ENCODE measurements at places on chromosomes 16 and 17.

GRCh38 chr16:74666010-74666421 lies 661 bp downstream of the RFWD3 start:
- no peak for DNase-seq

GRCh38 chr17:61647047-61647446 lies 56.0 kb upstream of the NACA2 start:
- no peak for DNase-seq

GRCh38 chr16:23384878-23385277 lies 68.1 kb downstream of the COG7 start:
- no peak for DNase-seq

DNA sequence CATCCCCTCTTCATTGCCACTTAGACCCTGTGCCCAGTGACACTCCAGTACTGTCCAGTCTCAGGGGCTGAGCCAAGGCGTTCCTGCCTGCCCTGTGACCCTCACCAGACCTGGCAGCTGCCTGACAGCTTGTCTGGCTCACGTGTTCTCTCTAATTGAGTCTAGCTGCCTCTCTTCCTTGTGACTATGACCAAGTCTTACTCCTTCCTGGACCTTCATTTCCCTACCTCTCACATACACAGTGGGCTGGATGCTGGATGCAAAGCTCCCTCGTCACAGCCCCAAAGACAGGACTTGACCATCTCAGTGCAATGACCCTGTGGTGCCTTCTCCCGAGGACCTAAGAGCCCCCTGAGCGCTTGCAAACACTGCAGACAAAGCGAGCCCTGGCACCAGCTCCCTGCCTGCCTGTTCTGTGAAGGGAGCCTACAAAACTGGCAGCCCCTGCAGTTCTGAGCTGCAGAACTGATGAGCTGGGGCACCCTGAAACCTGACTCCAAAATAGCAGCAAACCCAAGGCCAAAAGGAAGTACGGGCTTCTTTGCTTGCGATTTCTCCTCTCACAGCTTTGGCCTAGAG lies 1.7 kb downstream of the DEXI start:
- DNase-seq, result no peak

DNA sequence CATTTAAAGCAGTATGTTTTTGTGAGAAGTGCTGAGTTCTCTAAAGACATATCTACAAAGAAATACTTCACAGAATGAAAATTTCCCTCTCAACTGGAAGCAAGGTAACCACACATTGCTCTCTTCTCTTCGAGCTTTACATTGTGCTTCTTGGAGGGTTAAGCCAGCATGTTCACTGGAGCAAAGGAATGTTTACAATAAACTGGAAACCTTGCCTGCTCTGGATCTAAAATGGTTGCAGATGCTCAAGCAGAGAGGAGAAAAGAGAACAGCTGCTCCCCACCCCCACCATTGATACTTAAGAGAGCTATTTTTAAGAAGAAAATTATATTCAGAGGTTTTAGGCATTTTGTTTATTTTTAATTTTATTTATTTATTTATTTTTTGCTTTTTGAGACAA lies 213.1 kb downstream of the CEP112 start:
- DNase-seq, result no peak

- DNase-seq, result no peak
These were observed 607 bp downstream of the KATNIP start for GRCh38 chr16:27550582-27550920.

DNA sequence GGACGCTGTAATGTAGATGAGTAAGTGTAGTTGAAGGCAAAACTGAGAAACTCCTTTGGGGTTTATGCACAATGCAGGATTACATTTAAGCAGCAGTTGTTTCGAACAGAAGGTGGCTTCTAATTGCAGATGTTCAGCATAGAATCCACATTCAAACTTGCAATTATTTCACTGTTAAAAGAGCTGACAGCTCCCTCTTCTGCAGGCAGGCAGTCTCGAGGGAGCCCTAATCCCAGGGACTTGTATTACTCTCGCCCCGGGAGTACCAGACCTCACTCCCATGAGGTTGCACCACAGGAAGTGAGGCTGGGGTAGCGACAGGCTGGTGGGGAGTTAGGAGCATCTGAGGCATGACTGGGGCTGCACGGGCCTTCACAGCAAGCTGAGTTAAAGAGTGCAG lies 484.3 kb upstream of the EEF2KMT start:
- no peak for DNase-seq

DNA sequence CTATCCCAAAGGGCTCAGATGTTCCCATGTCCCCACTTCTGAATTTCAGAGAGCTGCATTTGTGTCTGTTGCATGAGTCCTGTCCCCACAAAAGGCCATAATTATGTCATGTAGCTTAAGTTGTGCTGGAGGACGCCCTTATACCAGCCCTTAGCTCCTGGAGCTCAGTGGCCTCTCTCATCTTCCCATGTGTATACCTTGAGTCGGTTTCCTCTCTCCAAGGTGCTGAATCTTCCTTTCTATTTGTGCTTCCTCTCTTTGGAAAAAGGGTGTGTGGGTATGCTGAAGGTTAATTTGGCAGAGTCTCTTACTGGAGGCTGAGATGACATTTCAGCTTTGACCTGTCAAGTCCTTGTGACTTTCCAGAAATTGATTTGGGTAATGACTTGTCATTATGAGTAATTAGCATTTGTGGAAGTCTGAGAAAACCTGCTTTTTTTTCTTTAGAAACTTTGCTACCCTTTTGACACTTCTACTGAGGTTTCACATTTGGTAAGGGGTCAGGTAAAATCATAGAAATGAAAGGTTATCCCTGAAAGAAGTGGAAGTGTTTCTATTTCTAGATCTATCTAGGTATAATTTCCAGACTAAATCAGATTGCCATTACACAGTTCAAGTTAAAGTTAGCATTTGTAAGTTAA lies 185.4 kb downstream of the ABCC12 start:
- DNase-seq, result peak; percentile 13

- no peak for DNase-seq
These were observed 43.2 kb downstream of the SREBF1 start for GRCh38 chr17:17793378-17794214.

DNA sequence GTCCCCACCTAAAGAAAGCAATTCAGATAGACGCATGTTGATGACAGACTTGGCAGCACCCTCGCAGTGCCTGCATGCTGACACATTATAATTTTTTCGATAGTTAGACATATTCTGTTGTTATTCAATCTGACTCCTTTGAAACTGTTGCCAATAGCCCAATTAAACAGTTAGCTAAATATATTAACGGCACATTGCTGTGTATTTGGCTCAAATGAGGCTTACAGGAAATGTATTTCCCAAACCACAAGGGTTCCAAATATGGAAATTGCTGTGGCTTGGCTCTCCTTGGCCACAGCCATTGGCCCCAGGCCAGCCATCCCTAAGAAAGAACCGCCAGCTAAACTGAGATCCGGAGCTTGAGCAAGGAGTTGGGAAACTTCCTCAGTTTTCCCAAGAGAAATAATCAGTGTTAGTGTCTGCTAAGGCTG lies 31.1 kb downstream of the C16orf82 start:
- DNase-seq, result no peak

DNA sequence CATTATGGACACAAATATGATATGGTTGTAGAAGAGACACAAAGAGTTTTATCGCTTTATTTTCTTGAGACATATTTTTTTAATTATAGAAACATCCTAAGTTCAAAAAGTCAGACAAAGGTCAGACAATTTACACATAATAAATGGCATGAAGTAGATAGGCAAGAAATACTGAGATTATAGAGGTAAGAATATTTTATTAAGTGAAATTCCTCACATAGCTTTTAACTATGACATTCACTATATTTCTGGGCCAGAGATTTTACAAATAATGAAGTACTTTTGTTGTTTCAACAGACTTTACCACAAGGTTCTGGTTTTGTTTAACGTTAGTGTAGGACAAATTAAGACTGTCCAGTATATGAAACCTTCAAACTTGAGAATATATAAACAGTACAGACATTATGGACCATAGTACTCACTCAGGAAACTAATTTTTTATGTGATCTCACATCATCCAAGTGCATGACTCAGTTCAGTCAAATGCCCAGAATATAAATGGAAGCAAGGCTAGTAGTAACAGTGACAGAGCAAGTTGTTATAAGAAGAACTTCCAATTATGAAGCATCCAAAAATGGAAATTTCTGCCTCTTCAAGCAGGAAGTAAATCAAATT lies 394.8 kb downstream of the KCNJ2 start:
- DNase-seq, result peak; percentile 29

GRCh38 chr16:72743011-72743761 lies 304.7 kb downstream of the ZFHX3 start:
- DNase-seq, result no peak

DNA sequence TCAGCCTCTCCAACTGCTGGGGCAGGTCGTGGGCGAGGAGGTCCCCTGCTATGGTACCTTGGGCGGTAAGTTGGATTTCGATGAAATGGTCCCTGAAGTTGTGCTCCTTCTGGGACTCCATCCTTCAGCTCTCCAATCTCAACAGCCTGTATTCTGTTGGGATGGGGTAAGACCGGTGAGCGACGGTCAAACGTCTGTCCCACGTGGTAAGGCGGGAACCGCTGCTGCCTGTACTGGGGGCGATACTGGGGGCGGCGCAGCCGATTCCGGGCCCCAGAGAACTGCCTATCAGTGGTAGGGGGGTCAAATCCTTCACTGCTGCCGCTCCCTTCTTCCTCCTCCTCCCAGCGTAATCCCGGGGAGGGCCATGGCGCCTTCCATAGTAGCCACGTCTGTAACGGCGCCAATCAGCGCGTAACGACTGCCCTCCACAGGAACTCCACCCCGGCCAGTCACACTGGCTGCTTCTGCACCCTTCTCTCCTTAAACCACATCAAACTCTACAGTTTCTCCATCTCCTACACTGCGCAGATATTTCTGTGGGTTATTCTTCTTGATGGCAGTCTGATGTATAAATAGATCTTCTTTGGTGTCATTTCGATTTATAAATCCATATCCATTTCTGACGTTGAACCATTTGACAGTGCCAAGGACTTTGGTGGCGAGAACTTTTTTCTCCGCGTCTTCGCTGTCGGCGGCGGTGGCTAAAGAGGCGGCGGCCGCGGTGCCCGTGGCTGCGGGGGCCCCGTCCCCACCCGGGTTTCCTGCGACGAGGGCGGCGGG lies 41.1 kb downstream of the AHSP start:
- no peak for DNase-seq

DNA sequence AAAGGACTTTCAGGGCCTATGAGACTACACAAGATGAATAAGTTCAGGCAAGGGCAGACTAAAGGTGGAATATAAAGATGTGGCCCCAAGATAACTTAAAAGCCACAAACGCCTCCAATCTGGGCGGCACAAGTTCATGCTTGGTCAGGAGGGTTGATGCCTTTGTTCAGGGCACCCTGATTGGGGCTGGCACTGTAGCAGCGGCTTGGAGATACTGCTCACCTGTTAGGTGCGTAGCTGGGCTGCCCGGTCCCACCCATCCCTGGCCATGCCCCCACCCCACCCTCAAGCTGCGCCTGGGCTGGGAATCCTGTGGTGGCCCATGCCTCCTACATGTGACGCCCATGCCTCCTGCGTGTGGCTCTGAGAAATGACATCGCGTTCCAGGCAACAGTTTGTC lies 12.5 kb upstream of the SLC13A2 start:
- no peak for DNase-seq

DNA sequence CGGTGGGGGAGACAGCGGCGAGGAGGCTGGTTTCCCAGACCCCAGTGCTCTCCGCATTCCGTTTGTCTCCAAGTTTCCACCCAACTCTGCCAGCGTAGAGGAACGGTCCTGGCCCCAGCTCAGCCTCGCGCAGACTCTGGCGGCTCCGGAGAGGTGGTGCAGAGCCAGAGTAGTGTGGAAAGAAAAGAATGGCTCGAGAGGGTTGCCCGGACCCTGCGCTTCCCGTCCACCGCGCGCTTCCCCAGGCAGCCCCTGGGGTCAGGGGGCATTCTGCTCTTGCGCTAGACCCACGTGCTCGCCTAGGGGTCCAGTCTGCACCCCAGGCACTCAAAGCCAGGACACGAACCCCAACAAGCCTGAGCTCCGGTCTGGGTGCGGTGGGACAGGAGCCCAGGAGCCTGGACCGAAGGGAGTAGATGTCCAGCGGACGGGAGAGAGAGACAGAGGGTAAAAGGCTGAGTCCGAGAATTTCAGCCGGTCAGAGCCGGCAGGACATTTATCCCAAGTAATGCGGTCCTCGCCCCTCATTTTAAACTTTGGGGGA lies 3.8 kb downstream of the PMP22 start:
- DNase-seq, result no peak

DNA sequence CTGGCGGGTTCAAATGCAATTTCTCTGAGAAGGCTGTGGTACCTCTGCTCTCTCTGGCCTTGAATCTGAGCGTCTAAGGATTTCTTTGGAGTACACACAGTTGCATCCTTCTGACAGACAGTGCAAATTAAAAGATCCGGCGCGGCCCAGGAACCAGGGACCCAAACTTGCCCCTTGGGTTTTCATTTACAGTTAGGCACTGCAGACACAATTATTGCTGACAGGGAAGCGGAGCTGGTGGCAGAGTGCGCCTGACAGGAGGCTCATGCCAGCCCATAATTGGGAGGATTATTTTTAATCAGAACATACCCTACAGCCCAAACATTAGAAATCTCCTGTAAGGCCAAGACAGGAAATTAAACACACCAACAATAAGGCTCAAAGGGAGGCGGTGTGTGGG lies 1023.4 kb upstream of the RBFOX1 start:
- DNase-seq, result no peak

GRCh38 chr17:27550291-27550930 lies 80.6 kb upstream of the LGALS9 start:
- DNase-seq, result no peak

- no peak for DNase-seq
These were observed 76.9 kb upstream of the PSMD7 start for GRCh38 chr16:74219706-74220105.

GRCh38 chr17:72270273-72270924 lies 149.6 kb downstream of the SOX9 start:
- no peak for DNase-seq

DNA sequence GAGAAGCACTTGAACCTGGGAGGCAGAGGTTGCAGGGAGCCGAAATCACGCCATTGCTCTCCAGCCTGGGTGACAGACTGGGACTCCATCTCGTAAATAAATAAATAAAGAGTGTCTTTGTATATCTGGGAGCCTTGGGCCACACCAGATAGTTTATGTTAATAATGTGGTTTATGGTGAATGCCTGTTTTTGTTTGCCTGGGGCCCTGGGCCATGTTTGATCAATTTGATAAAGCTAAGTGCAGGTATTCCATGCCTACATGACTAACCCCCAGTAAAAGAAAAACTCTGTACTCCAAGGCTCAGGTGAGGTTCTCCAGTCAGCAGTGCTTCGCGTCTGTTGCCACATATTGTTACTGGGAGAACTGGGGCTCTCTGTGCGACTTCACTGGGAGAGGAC lies 15.1 kb downstream of the SCIMP start:
- DNase-seq, result no peak

DNA sequence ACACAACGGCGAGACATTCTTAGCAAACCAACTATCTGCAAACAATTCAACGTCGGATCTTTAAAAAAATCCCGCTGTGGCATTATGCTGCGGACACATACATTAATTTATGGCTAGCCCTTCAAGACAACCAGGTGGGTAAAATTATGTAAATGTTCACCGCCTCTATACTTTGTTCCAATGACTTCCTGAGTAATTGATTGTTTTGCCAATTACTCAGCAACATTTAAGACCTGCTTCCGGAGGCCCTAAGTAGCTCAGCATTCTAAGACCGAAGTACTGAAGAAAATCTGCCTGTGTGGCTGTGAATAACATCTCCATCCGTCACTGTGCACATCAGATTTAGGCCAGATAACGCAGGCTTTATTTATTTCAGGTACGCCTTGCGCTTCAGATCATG lies 23.3 kb downstream of the QPRT start:
- no peak for DNase-seq

- no peak for DNase-seq
These were observed 43.5 kb downstream of the CYB561 start for GRCh38 chr17:63402431-63403212.

- DNase-seq, result no peak
These were observed 301.6 kb upstream of the C16orf82 start for GRCh38 chr16:26765087-26765486.

- DNase-seq, result no peak
These were observed 211.6 kb downstream of the WWOX start for GRCh38 chr16:78310990-78311561.

Data from foreskin melanocyte (primary cell).